Dorsolateral prefrontal cortex (tissue), 122 donors: ENCODE measurements at places on chromosomes 4 and X.

- no peak for DNase-seq
These were observed 149.9 kb downstream of the CHIC2 start for GRCh38 chr4:53914313-53915016.

DNA sequence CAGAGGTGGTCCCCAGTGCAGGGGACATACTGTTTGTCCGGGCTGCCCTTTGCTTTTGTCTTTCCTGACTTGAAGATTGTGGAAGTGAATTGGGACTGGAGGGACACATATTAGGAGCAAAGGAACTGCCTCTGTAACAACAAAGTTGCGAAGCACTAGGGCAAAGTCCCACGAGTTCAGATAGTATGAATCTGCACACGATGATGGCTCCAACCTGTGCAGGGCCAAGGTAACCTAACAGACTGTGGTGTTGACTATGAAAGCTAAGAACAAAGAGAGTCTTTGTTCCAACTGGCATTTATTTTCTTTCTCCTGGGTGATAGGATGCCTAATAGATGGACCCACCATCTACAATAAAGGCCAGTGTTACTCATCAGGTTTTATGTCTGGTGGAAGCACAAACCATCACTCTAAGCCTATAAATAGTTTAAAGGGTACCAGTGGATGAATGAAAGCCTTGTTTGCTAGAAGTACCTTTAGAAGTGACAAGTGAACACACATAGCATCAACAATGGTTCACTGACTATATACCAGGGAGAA lies 71.8 kb downstream of the TMA16 start:
- no peak for DNase-seq

GRCh38 chrX:5155301-5155700 lies 1073.4 kb downstream of the NLGN4X start:
- DNase-seq = no peak

DNA sequence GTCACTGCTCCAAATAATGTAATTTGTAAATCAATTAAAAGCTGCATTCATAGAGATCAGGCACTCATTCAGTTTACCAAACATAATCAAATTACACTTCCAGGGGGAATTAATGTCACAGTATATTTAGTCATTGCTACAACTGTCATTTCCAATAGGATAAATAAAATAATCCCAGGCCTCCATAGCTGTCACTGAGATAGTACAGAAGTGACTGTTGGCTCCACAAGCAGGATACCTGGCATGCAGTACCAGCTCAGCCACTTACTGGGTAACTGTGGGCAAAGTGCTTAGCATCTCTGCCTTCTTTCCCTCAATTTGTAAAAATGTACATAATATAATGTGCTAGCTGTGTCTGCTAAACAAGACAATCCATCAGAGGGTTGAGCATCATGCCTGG lies 128.1 kb downstream of the CAMK2D start:
- DNase-seq = no peak

- no peak for DNase-seq
These were observed 36.9 kb upstream of the ADRA2C start for GRCh38 chr4:3729188-3729881.

DNA sequence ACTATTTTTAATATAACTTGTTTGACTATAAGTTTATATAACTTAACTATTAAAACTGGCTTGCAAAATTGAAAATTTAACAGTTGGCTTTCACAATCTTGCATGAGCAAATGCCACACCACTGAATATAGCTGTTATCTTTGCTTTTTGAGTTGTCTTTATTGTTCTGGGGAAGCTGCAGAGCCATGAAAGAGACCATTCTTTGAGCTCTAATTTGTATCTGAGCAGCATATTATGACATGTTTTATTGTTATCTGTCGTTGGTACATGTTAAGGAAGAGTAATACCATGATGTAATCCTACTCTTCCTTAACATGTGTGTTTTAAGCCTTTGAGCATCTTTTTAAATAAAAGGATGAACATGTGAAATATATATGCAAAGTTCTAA lies 97.1 kb upstream of the ANK2 start:
- DNase-seq = no peak

GRCh38 chr4:47942081-47942819 lies 27.9 kb upstream of the NFXL1 start:
- no peak for DNase-seq

- DNase-seq = no peak
These were observed 1.5 kb downstream of the SLC26A1 start for GRCh38 chr4:991451-992296.

GRCh38 chrX:130145123-130145522 lies 20.5 kb downstream of the AIFM1 start:
- no peak for DNase-seq

- DNase-seq = peak; percentile 43
These were observed 53.8 kb downstream of the APLN start for GRCh38 chrX:129600981-129601424.

DNA sequence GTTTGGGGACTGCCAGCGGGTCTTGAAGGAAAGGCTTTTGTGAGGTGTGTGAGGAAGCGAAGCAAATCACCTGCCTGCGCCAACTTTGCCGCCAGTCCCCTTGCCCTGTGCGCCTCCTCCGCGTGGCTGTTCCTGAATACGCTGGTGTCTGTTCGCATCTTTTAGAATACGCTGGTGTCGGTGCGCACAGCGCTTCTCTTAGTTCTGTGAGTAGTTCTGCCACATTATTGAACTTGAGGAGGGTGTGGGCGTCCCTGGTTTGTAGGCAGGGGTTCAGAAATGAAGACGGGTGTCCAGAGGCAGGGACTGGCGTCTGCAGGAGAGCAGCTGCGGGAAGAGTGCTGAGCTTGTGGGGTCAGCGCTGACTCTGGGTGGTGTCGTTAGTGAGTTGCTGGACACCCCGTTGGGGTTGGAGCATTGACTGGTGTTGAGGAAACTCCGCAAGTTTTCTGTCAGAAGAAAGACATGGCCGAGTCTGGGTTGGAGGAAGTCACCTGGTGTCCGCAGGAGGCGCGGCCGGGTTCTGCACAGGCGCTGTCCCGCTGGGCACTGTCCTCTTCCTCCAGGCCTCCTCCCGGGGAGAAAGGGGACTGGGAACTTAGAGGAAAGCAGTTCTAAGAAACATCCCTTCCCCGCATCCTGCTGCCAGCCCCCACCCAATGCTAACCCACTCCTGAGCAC lies 930 bp downstream of the ZNF718 start:
- DNase-seq = peak; percentile 32

GRCh38 chr4:55218041-55218440 lies 92.6 kb upstream of the KDR start:
- no peak for DNase-seq

- no peak for DNase-seq
These were observed 199.3 kb downstream of the TMA16 start for GRCh38 chr4:163693776-163694175.

DNA sequence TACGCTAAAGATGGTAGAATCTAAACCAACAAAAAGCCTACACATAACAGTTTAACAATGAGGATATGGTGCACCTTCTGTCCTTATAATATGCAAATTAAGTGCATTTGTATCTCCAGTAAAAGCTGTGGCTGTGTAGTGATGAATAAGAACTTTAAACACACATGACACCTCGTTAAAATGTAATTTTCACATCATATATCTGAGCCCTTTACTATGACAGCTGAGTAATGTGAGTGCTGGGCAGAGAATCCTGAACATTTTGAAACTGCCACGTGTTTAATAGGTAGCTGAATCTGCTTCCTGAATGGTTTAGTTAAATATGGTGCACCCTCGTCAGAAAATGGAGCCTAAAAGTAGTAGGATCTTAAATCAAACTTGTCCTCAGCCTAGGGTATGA lies 540.8 kb downstream of the ADGRL3 start:
- DNase-seq = no peak

- DNase-seq = no peak
These were observed 14.3 kb downstream of the PCDH19 start for GRCh38 chrX:100395781-100396180.

DNA sequence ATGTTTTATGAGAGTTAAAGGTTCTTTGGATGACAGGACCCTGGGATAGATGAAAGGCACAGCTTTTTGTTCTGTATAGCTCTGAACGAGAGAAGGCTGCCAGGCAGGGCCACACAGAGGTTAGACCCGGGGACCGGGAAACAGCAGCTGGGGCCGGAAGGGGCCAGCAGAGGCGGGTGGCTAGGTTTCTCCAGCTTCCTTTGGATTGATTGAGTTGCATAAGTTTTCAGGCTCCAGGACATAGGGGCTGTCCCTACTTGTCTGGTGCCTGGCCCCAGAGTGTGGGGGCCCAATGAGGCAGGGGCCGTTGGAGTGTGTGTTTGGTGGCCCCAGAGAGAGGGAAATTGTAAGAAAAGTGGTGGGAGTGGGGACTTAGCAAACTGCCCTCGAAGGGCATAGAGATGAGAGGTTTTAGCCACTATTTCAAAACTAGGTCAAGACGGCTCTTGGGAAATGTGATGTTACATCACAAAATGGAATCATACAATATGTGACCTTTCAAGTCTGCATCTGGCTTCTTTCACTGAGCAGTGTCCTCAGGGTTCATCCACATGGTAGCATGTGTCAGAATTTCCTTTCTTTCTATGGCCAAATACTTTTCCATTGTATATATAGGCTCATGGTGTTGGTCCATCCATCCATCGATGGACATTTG lies 3.7 kb downstream of the ZFP92 start:
- DNase-seq = no peak

- no peak for DNase-seq
These were observed 409.1 kb upstream of the TEX13C start for GRCh38 chrX:124910611-124911010.

GRCh38 chrX:9562851-9563250 lies 98.0 kb downstream of the TBL1X start:
- DNase-seq = no peak

GRCh38 chrX:107659768-107660167 lies 31.5 kb downstream of the PRPS1 start:
- no peak for DNase-seq

GRCh38 chr4:4539481-4539880 lies 2.4 kb downstream of the STX18 start:
- no peak for DNase-seq

- no peak for DNase-seq
These were observed 188.3 kb downstream of the RASL11B start for GRCh38 chr4:53050361-53050774.

- DNase-seq = no peak
These were observed 38.2 kb upstream of the UXT start for GRCh38 chrX:47697181-47697580.

DNA sequence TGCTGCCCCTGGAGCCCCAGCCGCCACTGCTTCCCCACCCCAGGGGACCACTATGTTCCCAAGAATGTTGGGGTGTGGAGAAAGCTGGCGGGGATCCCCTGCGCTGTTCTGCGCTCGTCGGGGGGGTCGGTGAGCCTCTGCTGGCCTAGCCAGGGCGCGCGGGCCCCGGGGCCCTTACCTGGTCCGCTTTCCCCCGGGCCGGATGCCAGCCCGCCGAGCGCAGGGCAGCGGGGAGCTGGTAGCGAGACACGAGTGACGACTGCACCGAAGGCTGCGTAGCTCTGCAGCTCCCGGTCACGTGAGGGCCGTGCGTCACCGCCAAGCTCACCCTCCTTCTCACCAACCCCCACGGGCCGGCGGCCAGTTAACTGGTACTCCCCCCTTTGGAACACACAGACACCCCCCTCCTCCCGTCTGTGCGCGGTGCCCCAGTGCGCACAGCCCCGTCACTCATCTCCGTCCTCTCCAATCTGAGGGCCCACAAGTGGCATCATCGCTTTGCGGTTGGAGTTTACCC lies at the start of gene BEX1:
Gene BEX1, minus strand, starts transcription at position 254 of the 517 bp plus-strand sequence. CDS start 897 bp downstream, outside the sequence.
- peak; percentile 93 for DNase-seq
